ENCODE measurements at places on chromosomes 2 and 18.

- DNase-seq, result no peak
These were observed 12.9 kb upstream of the SNORC start for GRCh38 chr2:232857158-232857563.

DNA sequence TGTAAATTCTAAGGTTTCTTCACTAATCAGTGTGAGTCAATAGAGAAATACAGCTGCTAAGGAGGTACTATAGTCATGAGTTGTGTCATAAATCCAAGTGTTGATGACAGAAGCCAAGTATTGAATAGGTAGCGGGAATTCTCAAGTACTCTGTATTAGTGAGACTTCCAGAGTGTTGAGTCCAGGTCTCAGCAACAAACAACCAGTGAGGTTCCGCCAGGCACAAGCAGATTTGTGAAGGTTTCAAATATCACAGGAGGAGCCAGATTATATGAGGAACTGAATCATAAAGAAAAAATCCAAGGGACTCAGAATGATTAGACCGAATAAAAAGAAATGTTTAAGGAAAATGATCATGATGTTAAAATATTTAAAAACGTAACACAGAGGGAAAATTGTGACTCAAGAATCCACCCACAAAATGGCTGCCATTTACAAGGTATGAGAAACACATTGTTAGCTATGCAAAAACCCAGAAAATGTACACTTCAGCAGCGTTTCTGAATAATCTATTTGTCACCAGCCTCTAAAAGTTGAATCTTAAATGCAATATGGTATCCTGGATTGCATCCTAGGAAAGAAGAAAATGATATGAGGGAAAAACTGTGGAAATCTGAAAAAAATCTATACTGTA is 27.3 kb upstream of the EVA1A start:
- DNase-seq, result peak; percentile 94

GRCh38 chr2:121485039-121485438 is 45.6 kb upstream of the RNU4ATAC start:
- DNase-seq, result no peak

GRCh38 chr2:222208010-222208690 is 90.6 kb downstream of the PAX3 start:
- DNase-seq, result no peak

DNA sequence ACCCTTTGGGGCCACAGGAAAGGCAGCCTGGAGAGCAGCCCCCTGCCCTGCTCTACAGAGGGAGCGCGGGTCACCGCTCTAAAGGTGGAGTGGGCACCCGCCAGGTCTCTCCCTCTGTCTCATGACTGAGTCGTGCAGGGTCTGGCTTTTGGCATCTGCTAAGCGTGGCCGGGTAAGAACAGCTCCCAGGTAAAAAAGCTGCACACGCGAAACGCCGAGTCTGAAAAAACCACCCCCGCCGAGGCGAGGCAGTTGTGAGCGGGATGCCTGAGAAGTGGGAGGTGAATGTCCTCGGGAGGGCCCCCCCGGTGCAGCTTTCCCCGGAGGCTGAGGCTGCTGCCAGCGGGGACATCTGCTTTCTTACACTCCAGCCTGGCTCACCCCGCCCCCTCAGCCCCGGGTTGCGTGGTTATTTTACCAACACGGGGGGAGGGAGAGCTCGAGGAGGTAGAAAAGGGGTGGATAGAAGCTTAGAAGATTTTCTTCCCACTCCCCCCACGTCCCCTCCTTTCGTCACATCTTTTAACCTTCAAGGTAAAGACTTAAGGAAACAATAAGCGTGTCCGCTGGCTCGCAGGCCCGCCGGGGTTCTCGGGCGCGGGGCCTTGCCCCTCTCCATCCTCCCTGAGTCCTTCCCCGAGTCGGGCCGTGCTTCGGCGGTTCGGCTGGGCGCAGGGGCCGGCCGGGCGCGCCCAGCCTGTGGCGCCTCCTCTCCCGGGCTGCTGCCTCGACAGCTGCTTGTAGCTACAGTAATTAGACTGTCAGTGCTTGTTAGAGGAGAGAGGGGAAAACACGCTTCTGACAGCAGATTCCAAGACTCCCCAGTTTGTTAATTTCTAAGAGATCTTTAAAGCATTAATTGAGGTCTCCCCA is 70.6 kb upstream of the PSMD14 start:
- no peak for DNase-seq

GRCh38 chr18:37247497-37248161 is 318.0 kb downstream of the CELF4 start:
- no peak for DNase-seq

- DNase-seq, result no peak
These were observed 431.5 kb downstream of the RNF144A start for GRCh38 chr2:7348761-7349160.

- DNase-seq, result no peak
These were observed 1355.1 kb upstream of the SLC39A10 start for GRCh38 chr2:194301946-194302345.

GRCh38 chr2:65057391-65058052 is 1.3 kb downstream of the CEP68 start:
- DNase-seq, result no peak

DNA sequence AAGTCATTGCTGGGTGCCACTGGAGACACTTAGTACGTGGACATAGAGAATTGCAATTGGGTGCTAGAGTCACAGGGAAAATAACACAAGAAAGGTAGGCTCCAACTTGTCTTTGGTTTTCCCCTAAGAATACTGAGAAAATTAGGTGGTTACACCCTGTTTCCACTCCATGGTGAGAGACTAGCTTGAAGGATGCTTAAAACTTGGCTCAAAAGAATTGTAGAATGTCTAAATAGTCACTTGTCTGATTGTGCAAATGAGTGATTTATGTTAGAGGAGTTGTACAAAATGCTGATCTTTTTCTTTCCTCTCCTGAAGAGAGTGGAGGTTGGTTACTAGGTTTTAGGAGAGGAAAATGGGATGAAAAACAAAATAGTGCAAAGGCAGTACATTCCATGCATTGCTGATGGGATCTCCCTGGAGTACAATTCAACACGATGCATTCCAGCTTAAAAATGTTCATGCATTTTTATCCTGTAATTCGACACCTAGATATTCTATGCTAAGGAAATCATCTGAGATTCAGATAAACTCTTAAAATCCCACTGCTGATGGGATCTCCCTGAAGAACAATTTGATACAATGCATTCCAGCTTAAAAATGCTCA is 2.2 kb upstream of the SERPINB12 start:
- DNase-seq, result peak; percentile 55

DNA sequence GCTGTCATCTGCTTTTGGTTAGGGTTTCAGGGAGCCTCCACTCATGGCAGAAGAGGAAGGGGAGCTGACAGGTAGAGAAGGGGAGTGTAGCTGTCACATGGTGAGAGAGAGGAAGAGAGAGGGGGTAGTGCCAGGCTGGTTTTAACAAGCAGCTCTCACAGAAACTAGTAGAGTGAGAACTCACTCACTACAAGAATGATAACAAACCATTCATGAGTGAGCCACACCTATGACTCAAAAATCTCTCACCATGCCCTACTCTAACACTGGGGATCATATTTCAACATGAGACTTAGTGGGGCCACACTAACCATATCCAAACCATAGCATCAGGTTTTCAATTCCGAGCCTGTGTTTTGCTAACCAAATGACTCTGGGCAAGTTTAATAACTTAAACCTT is 274.9 kb upstream of the VWC2L start:
- DNase-seq, result peak; percentile 17
